ENCODE measurements at places on chromosomes 12 and 14.

DNA sequence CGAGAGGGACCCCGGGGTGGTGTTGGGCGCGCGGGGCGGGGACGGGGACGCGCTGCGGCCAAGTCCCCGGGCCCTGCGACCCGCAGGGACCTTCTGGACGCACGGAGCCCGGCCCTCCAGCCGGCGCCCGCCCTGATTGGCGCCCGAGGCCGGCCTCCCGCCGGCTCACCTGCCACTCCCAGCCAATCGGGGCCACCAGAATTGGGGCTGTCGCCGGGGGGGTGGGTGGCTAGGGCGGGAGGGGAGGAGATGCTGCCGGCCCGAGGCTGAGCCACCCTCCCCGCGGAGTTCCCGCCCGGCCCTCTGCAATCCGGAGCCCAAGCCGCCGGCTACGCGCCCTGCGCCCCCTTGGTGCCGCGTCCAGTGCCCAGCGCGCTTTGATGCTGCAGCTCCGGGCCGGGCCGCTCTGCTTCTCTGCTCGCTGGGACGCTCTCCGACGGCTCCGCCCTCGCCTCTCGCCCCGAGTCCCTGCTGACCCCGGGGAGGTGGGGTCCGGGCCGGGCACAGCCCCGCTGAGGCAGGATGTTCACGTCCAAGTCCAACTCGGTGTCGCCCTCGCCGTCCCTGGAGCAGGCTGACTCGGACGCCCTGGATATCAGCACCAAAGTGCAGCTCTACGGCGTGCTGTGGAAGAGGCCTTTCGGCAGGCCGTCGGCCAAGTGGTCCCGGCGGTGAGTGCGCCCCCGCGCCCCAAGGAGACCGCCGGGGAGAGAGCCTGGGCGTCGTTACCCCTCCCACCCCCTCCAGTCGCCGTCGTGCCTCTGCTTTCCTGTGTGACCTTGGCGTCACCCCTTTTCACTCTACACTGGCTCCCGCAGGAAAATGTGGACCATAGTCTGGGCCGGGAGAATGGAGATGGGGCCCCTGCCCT, at the start of gene PLEKHD1:
Gene PLEKHD1 (plus strand): TSS at position 285 of the 871 bp plus-strand sequence. CDS start 238 bp downstream, at position 523.
- DNase-seq: no peak

- DNase-seq: peak; percentile 99
Observed at GRCh38 chr14:76919431-76920330, 93.5 kb downstream of the LRRC74A start.

DNA sequence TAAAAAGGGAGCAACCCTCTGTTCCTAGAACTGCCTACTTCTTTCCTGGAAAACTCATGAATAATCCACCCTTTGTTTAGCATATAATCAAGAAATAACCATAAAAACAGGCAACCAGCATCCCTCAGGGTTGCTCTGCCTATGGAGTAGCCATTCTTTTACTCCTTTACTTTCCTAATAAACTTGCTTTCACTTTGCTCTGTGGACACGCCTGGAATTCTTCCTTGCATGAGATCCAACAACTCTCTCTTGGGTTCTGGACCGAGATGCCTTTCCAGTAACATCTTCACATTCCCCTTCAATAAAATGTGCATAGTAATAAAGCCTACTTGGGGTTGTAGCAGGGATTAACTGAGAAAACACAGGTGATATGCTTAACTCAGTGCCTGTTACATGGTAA, 286.4 kb upstream of the AMIGO2 start:
- no peak for DNase-seq

GRCh38 chr14:21924479-21924878, 250.9 kb upstream of the OR4E1 start:
- no peak for DNase-seq

DNA sequence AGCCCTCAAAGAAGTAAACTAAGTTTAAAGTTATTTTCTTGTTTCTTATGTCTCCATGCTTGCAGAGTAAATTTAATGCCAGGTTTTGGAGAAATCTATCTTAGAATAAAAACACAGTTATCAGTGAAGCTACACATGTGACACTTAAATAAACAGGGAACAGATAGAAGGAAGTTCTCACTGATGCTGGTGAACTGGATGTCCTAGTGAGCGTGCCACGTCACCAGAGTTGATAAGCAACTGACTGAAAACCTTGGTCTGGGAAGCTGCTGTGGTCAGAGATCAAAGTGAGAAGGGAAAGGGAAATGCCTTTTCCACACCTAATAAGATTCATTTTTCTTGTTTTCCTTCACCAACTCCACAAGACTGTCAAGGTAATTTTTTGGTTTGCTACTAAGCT, 74.8 kb upstream of the PCED1B start:
- DNase-seq: no peak

GRCh38 chr14:94562022-94562421, 780 bp downstream of the SERPINA4 start:
- no peak for DNase-seq

- no peak for DNase-seq
Observed at GRCh38 chr12:5220835-5221234, 177.2 kb downstream of the KCNA5 start.

- DNase-seq: peak; percentile 71
Observed at GRCh38 chr12:122354958-122355641, 67.4 kb downstream of the CLIP1 start.

GRCh38 chr12:85662207-85662602, 174.0 kb downstream of the RASSF9 start:
- DNase-seq: no peak

GRCh38 chr12:107399046-107399445, 286.6 kb upstream of the PWP1 start:
- no peak for DNase-seq

GRCh38 chr12:13205809-13206559, 9.5 kb downstream of the EMP1 start:
- no peak for DNase-seq

DNA sequence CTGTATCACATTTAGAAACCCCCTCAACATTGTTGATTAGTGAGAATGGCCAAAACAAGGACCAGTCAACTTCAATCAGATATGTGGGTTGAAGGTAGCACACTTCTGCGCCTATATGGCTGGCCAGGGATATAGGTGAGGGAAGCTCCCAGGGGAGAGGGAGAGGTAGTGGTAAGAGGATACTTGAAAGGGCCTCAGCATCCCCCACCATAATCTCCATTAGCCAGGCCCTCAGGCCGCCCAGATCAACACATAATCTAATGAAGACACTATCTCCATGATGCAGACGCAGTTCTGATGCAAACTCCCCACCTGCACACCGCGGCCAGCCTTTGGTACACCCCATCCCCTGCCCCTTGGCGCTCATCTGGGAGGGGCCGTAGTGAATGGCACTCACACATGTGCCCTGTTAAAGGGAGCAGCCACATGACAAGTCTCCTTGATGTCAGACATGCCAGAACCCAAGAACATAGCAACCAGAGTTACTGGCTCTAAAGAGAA, 158.0 kb downstream of the TMEM132C start:
- no peak for DNase-seq

DNA sequence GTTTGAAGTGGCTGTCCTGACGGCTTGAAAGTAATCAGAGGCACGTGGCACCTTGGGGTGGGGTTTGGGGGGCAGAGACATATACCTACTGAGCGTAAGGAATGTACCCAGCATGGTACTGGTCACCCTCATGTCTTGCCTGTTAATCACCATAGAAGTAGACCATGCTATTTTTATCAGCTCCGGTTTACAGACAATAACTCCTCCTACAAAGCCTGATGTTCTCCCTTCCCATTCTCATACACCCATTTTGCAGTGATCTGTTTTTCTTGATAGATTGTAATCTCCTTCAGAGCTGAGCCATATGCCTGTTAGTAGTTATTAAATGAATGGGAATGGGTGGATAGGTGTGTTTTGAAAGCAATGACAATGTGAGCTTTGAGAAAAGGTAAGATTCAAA, 10.5 kb downstream of the EVL start:
- no peak for DNase-seq

- no peak for DNase-seq
Observed at GRCh38 chr14:102924632-102925588, 2.4 kb downstream of the AMN start.

GRCh38 chr12:124497658-124498057, 69.8 kb downstream of the NCOR2 start:
- DNase-seq: no peak

All from NCI-H524 treated with DMSO at 0.1 percent for 48 hours (cell line).